Hypothalamus (tissue), 51 donors: ENCODE measurements at places on chromosomes 2 and 18.

GRCh38 chr2:233440714-233441113, 86.4 kb downstream of the DGKD start:
- DNase-seq = no peak

- DNase-seq = no peak
These were observed 584 bp downstream of the AAK1 start for GRCh38 chr2:69642709-69643601.

DNA sequence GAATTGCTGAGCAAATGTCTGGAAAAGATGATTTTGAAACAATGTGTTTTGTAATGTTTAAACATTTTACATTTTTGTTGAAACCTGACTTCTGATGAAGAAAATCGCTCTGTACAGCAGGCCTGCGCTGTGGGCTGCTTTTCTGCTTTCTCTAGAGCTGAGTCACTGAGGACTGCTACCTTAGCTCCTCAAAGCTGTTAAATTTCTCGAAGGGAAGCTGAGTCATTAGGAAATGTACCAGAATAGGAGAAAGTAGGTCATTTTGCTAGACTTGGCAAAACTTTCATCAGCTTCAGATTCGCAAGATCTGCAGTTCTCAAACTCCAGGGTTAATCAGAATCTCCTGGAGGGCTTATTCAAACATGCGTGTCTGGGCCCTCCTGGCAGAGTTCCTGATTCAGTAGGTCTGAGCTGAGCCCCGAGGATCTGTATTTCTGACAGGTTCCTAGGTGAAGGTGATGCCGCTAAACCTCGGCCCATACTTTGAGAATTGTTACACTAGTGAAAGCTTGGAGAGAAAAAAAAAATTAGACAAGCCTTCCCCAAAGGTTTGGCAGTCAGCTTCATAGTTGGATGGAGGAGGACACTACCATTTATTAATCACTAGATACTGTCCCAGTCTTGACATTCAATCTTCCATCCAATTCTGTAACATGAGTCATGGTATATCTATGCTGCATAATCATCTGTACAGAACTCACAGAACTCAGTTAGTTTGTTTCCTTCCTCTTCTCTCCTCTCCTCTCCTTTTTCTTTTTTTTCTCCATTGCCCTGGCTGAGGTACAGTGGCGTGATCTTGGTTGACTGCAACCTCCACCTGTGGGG, 297.6 kb downstream of the PARD3B start:
- DNase-seq = no peak

- no peak for DNase-seq
These were observed 209.2 kb upstream of the LRATD1 start for GRCh38 chr2:14423145-14423906.

GRCh38 chr2:163266772-163267171, 428.2 kb upstream of the KCNH7 start:
- DNase-seq = no peak

GRCh38 chr18:50987261-50987660, 19.4 kb downstream of the ELAC1 start:
- no peak for DNase-seq

DNA sequence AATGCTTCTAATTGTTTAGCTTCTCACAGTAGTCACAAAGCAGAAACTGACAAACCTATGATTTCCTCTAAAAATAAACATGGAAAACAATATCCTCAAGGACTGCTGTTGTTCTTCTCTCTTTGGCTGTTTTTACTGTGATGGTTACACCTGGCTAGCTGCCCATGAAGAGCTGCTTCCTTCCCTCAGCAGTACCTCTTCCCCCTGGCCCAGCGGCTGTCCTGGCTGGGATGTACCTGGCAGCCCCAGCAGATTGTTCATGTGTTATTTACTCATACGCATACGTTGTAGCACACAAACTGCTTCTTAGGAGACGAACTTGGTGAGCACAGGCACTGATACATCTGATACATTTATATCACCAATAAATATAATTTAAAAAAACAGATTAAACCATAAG, 27.4 kb downstream of the NEMP2 start:
- DNase-seq = no peak

- no peak for DNase-seq
These were observed 25.3 kb downstream of the SCG2 start for GRCh38 chr2:223576873-223577272.

- DNase-seq = no peak
These were observed 68.3 kb upstream of the OTOS start for GRCh38 chr2:240208631-240209211.
